ENCODE measurements at places on chromosomes 1 and 21.
A peak's percentile ranks its signal among the peaks of the same experiment; 100 is the strongest.

- no peak for DNase-seq
Observed at GRCh38 chr1:28323720-28324119, 5.1 kb upstream of the MED18 start.

GRCh38 chr1:53542551-53542950 lies 83.4 kb downstream of the DMRTB1 start:
- no peak for DNase-seq

- DNase-seq, result no peak
Observed at GRCh38 chr1:17599954-17600300, 60.4 kb downstream of the ARHGEF10L start.

GRCh38 chr1:32780005-32780404 lies 37.2 kb downstream of the YARS1 start:
- DNase-seq, result no peak

DNA sequence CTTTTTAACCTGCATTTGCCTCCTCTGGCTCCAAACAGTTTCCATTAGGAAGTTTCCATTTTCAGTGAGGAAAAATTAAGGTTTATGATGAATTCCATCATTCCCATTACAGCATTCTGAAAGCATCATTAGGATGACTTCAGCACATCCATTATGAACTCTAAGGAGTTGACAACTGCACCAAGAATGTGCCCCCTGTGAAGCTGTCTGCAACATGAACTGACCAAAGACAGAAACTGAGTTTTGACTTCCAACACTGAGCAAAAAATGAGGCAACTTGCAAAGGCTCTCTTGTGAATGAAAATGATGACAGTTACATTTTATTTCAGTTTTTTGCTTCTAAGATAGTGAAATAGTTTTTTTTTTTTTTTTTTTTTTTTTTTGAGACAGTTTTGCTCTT lies 18.3 kb upstream of the KCNE1 start:
- DNase-seq, result no peak

DNA sequence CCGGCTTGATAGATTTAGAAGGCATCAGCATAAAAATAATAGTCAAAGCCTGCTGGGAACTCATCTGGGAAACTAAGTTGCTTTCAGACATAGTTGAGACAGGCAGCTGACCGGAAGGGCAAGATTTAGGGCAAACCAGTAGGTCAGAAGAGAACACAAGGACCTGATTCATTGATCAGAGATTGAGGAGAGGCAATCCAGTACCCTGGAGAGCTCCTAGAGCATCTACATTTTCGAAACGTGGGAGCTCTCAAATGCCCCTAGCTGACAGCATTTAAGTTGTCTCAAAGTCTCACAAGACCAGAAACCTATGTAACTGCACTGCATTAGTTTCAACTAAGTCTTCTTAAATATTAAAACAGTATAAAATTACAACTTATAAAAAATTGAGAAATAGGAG lies 22.9 kb upstream of the MTF2 start:
- no peak for DNase-seq

DNA sequence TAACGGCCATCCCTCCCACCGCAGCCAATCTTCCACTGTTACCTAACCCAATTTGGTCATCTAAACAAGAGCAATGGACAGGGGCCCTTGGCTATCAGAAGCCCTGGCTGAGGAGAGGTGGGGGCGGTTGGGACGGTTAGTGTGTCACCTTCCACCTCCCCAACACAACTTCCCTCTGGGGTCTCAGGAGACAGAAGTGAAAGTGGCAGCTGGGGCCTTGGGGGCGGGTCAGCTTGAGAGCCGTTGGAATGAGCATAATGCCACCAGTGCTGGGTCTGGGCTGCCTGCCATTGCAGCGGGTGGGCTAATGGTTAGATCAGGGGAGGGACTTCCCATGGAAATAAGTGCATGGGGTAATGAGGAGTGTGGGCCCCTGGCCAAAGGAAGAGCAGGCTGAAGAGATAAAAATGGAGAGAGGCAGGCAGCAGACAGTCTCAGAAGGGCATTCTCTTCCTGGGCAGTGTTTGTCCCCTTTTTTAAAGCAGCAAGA lies 7.9 kb downstream of the MEF2D start:
- DNase-seq, result no peak

DNA sequence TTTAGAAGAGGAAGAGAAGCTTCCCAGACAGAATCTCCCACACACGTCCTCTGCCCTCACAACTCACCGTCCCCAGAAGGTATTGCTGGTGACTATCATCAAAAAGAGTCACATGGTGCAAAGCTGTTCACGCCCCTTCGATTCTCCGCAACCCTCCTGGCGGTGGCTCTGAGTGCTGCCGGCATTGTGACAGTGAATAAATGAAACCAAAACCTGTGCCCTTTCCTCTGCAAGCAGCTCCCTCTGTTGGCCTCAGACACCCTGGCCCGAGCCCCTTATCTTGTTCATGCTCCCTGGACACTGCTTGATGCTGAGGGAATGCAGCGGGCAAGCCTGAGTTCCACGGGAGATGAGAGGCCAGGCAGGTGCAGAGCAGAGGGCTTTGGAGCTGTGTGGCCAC lies 510.3 kb downstream of the NPHP4 start:
- peak; percentile 45 for DNase-seq

- peak; percentile 43 for DNase-seq
Observed at GRCh38 chr1:23422241-23422877, 2.2 kb downstream of the TCEA3 start.

DNA sequence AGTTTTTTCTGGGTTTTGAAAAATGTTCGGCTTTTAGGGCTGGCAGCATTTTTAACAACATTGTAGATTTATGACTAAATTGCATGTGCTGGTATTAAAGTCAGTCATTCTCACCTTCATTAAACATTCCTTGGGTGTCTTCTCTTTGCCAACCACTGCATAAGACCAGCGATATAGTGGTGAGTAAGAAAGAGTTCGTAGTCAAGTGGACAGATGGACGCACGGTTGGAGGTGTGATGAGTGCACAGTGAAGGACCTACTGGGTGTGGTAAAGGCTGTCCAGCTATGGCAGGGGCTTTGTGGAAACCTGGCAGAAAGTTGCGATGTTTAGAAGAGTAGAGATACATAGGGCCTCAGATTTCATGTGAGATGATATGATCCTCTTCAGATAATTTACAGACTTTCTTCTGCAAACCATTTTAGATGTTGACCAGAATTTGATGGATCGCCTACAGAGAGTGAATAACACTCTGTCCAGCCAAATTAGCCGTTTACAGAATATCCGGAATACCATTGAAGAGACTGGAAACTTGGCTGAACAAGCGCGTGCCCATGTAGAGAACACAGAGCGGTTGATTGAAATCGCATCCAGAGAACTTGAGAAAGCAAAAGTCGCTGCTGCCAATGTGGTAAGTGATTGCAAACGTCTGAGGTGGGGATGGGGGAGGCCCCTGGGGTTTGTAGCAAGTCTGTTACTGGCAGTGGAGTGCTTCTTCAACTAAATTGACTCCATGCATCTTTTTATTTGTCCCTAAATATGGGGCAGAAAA lies 56.0 kb upstream of the LAMC2 start:
- no peak for DNase-seq

- DNase-seq, result no peak
Observed at GRCh38 chr1:76086597-76086996, 12.1 kb downstream of the ST6GALNAC3 start.

DNA sequence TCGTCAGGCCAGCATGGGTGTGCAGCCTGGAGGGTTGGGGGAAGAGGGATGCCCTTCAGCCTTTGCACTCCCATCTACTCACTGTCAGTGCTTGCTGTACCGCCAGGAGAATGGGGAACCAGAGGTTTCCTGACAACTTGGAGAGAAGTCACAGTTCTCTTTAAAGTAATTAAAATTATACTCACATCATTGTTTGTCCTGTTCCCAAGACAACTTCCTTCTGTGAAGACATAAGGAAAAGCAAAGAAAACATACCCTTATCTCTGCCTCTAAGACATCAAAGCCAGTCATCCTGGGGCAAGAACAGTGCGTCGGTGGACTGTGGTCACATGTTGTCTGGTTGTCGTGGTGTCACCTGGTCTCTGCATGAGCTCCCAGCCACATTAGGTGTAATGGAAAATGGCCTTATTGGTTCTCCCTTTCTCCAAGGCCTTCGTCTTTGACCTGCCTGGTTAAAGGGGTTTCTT lies 17.6 kb downstream of the TRAF5 start:
- no peak for DNase-seq

DNA sequence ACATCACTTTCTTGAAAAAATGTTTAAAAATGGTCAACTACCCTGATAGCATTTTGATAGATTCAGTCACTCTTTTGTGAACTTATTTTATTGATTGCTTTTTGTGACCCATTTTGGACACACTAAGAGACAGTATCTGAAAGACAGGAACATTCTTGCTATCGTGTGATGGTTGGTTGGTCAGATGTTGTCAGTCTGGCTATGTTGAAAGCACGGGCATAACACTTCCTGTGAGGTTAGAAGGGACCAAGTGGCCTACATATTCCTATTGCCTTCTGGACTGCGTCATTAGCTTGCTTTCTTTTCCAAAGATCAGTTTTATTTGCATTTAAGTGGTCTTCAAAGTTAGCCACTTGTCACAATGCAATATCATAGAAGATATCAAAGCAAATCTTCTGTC lies 1.4 kb downstream of the OR2T6 start:
- no peak for DNase-seq

- no peak for DNase-seq
Observed at GRCh38 chr21:36735724-36736320, 36.9 kb downstream of the SIM2 start.

DNA sequence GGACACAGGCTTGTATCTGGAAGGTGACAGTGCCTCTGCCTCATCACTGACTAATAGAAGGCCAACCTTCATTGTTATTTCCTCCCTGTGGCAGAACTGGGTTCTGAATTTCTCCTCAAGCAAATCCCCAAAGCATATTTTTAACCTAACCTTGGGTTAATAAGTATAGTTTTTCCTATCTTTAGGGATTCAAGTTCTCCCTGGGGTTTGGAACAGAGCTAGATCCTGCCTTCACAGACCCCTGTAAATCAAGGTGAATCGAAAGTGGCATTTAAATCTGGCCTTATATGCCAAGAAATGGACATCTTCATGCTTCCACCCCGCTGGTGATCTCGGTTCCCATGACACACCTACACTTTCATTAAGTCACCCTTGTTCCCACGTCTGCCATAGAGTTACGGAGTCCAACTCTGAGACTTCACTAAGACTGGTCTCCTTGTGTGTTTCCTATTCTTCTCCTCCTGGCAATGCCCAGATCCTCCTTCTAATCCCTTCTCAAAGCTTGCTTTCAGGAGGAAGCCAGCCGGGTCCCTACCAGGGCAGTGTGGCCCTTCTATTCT lies 4.3 kb upstream of the CHI3L2 start:
- DNase-seq, result no peak

DNA sequence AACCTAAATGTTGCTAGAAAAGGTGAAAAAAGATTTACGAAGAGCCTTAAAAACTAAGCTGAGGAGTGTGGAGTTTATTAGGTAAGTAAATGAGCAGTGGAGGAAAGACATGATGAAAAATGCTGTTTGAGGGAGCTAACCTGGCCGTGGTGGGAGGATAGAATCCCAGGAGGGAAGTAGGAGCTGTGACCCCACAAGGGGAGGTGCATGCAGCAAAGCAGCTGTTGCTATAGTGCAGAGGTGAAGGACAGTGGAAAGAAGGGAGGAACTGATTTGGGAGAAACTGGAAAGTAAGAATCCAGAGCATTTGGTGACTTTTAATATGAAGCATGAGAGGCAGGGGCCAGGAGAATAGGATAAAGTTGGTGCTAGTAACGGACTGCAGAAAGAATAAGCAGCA lies 271.7 kb upstream of the ADGRL2 start:
- no peak for DNase-seq
